ENCODE measurements at places on chromosomes 2 and 18. TPM values are rescaled to one million over a fixed set of nuclear protein-coding genes. Genes with fewer than 3 reads are reported as not detected.
A peak's percentile ranks its signal among the peaks of the same experiment; 100 is the strongest.

- no peak overlapping the region for H3K27ac ChIP-seq
- DNase-seq = no peak
- H3K27me3 ChIP-seq = no peaks in the 10 kb centered on the region
- H3K36me3 ChIP-seq = peaks cover 3% of the 10 kb centered on the region
- H3K4me3 ChIP-seq = no peak overlapping the region
Observed at GRCh38 chr18:3126457-3127097, 93.2 kb downstream of the MYOM1 start.

DNA sequence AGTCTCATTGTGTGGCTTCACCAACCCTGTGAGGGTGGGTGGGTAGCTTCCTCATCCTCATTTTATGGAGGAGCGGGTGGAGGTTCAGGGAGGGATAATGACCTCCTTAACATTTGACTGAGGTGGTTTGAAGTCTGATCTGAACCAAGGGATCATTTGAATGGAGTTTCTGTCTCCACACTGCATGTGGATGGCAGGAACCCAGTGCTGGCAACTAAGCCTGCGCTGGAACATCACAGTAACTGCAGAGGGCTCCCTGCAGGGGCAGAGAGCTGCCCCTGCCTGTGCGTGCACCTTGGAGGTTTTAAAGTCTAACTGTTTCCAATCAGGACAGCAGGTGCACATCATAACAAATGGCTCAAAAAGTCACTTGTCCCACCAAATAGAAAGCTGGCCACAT lies 3.3 kb downstream of the AGAP1 start:
- no peaks in the 10 kb centered on the region for H3K27me3 ChIP-seq
- H3K27ac ChIP-seq = no peak overlapping the region
- peaks cover 6% of the 10 kb centered on the region for H3K4me1 ChIP-seq
- no peak for DNase-seq
- H3K36me3 ChIP-seq = no peaks in the 10 kb centered on the region

- no peaks in the 10 kb centered on the region for H3K4me1 ChIP-seq
- no peak for DNase-seq
- H3K4me3 ChIP-seq = no peak overlapping the region
- H3K36me3 ChIP-seq = no peaks in the 10 kb centered on the region
- H3K27me3 ChIP-seq = no peaks in the 10 kb centered on the region
Observed at GRCh38 chr2:2577407-2577831, 246.3 kb upstream of the MYT1L start.

The FOXD4L1 gene
- 0.42 TPM for total RNA-seq

GRCh38 chr2:132668189-132668823 lies 1.7 kb downstream of the LYPD1 start:
- H3K27ac ChIP-seq = no peak overlapping the region
- no peaks in the 10 kb centered on the region for H3K36me3 ChIP-seq
- H3K27me3 ChIP-seq = no peaks in the 10 kb centered on the region
- DNase-seq = peak; percentile 36
- peaks cover 26% of the 10 kb centered on the region for H3K4me1 ChIP-seq
- H3K4me3 ChIP-seq = peak overlapping the region; percentile 73
